Non-pigmented ciliary epithelial cell (primary cell): ENCODE measurements at places on chromosomes 5 and 9.

- no peak for DNase-seq
These were observed at the start of gene GNAQ for GRCh38 chr9:78031444-78031892. Gene GNAQ, minus strand, starts transcription at chr9:78031811. Its CDS starts 576 bp downstream, at chr9:78031235.

DNA sequence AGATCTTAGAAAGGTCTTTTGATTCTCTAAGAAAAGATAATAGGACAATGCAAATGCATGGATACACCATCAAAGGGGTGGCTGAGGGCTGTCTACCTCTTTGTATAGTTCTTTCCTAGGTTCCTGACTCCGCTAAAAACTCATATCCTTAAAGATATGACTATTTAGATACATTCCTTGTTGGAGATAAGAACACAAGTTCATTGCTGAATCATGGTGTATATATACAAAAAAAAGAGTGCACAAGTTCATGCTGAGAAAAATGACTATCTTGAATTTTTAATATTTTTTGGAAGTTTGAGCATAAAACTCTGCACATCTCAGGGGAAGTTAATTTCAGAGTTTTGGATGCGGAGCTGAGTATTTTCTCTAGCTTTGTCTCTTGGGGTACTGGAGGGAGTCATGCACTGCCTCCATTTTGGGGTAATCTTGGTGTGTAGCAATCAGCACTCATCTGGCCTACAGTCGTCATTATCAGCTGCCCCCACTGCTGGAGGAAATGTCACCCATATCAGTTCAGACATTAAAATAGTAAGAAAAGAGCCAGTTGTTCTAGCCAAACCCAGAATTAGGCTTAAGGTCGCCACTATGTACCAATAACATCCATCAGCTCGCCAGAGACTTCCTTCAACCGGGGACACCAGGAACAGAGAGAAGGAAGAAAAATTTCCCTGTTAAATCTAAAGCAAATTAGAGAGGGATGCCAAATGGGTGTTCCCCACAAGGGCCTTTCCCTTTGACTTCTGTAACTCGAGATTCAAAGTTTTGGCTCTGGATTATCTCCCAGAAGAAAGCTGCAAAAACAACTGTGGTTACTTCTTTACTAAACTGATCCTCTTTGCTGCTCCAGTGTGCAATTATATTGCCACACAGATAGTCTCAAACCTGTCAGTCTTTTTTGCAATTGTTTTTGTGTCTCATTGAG lies 49.0 kb downstream of the PTTG1 start:
- DNase-seq = no peak

GRCh38 chr5:135379046-135379654 lies 19.9 kb downstream of the MACROH2A1 start:
- DNase-seq = no peak

- DNase-seq = no peak
These were observed 4.7 kb downstream of the BTNL9 start for GRCh38 chr5:181044662-181045305.

GRCh38 chr5:171762903-171763302 lies 22.7 kb upstream of the SMIM23 start:
- DNase-seq = no peak

DNA sequence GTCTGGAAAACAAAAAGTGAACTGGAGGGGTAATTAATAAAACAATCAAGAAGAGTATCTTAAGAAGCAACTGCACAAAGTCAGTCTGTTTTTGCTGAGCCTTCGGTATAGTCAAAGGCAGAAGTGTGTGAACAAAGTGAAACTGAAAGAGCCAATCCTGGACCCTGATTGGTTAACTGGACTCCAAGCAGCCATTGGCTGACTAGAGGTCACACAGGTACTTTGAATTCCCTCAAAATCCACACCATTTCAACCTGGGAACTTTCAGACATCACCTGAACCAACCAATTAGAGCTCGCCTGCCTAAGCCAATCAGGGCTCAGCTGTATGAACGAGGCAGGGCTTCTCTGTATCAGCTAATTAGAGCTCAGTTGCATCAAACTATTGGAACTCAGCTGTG lies 286.7 kb downstream of the TLE4 start:
- no peak for DNase-seq
